Fibroblast of skin of left quadriceps (primary cell): ENCODE measurements at places on chromosomes 2 and 18.

DNA sequence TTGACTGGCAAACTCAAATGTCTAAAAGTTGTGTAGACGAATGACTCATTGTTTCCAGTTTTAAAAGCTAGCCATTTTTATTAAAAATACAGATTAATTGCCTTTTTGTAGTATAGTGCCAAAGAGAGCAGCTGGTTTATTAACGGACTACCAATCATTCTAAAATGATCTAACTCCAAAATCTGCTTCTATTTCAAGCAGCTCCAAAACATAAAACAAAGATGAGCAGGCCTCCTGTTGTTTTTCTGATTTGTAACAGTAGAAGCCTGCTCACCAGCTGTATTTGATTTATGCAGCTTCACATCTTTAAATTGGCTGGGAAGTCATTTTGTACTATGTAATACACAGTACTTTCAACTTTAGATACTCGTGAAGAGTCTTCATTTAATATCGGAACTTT lies 171.8 kb downstream of the UBR3 start:
- peak; percentile 42 for DNase-seq

GRCh38 chr2:98382739-98383138 lies 36.5 kb downstream of the CNGA3 start:
- no peak for DNase-seq

DNA sequence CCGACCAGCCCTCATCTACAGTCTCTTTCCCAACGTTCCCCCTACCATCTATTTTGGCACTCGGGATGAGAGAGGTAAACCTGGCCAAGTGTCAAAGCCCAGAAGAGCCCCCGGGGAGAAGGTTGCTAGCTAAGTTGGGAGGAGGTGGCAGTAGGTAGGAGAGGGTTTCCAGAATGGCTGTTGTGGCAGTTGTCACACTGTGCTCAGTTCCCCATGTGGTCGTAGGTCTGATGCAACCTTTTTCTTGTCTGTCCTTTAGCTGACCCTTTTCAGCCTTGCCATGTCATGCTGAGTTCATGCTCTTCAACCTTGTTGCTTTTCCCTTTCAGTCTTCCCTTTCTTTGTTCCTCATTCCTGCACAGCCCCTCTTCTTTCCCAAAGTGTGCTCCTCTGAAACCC lies 34.5 kb downstream of the TTLL4 start:
- no peak for DNase-seq

DNA sequence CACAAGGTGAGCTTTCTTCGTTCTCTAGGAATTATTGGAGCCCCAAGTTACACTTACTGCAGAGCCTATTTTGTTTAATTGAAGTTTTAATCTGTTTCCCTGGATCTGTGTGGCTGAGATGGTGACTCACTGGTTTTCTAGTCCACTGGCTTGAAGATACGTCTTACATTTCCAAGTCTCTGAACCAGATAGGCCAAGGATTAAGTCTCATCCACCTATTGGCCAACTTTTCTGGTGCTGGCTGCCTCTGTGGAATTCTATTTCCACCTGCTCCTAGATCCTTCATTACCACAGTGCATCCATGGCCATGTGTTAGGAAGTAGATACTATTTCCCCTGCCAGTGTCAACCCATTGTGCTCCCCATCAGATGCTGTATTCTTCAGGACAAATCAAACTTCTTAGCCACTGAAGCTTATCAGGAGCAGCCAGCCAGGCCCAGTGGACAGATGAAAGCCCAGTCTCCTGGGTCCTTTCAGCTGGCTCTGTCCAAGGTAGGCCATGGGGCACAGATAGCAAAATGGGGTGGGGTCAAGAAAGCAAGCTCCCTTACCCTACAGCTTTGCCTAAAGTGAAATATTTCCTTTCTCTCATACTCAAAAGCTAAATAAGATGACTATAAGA lies 198.8 kb upstream of the TCF4 start:
- DNase-seq, result no peak

DNA sequence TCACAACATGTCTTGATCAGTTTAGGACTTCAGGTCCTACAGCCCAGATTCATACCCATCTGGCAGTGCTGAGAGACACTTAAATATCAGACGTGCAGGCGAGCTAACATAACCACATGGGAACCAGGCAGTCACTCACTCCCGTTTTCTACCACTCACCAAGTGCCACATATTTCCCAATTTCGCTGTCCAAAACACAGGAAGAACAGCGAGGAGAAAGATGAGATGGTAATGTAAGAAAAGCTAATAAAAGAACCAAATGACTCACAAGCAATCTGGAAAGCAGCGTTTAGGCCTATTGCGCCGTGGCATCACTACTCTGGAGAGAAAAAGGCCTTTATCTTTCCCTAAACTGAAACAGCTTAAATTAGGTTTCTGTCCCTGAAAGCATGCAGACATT lies 647.8 kb upstream of the SLC39A10 start:
- peak; percentile 57 for DNase-seq

- no peak for DNase-seq
Observed at GRCh38 chr18:58015065-58015780, 28.8 kb upstream of the NEDD4L start.

GRCh38 chr2:47897883-47898731 lies 8.2 kb downstream of the FBXO11 start:
- no peak for DNase-seq

DNA sequence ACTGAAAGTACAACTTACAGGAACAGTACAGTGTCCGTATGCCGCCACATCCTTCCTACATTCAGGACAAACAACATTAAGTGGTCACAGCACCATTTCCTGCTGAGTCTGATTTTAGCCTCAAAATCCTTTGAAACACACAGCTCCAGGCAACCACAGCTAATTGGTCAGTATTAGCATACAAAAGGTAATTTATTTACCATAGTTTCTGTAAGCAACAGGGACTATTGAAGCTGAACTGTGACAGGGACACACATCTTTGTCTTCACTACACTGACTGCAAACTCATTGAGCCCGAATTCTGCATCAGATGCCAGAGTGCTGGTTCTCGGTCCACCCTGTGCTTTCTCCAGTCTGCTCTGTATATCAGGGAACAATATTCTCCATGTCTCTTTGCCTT lies 151.8 kb downstream of the ST6GAL2 start:
- no peak for DNase-seq

- DNase-seq, result no peak
Observed at GRCh38 chr18:10814336-10814735, 288.5 kb downstream of the NAPG start.

DNA sequence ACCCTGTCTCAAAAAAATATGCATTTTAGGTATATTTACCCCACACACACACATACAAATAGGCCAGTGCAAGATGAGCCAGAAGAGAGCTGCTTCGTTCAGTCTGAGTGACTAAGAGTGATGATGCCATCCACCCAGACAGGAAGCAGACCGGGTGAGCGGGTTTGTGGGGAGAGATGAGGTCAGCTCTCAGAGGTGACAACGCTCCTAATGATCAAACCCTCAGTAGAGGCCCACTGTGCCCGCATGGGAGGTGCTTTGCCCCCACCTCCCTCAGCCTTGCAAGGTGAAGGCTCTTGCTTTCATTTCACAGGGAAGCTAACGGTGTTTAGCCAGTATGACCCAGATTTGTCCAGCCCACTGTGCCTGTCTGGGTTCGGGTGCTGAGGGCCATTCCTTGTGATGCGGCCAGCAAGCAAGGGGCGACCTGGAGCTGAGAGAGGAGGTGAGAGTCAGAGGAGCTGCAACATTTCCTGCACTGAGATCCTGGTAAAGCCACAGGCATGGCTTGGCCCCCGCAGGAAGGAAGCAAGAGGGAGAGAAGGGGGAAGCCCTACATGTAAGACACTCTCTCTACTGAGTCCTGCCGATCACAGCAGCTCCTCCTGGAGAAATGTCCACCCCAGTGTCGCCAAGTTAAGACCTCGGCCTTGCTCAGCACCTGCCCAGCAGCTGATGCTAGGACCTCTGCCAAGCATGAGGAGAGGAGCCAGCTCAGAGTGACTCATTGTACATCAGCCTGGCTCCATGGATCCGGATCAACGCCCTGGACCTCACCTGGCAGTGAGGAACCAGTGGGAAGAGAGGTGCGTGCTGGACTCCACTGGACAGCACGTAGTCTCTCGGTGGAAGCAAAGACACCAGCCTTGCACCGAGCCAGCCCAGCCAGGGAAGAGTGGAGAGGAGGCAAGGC lies 37.0 kb downstream of the NIFK start:
- peak; percentile 24 for DNase-seq

- no peak for DNase-seq
Observed at GRCh38 chr2:169222665-169223064, 139.7 kb downstream of the LRP2 start.

- no peak for DNase-seq
Observed at GRCh38 chr2:159714247-159714930, 2.1 kb downstream of the MARCHF7 start.

- DNase-seq, result no peak
Observed at GRCh38 chr2:127054604-127054930, 52.4 kb downstream of the BIN1 start.

DNA sequence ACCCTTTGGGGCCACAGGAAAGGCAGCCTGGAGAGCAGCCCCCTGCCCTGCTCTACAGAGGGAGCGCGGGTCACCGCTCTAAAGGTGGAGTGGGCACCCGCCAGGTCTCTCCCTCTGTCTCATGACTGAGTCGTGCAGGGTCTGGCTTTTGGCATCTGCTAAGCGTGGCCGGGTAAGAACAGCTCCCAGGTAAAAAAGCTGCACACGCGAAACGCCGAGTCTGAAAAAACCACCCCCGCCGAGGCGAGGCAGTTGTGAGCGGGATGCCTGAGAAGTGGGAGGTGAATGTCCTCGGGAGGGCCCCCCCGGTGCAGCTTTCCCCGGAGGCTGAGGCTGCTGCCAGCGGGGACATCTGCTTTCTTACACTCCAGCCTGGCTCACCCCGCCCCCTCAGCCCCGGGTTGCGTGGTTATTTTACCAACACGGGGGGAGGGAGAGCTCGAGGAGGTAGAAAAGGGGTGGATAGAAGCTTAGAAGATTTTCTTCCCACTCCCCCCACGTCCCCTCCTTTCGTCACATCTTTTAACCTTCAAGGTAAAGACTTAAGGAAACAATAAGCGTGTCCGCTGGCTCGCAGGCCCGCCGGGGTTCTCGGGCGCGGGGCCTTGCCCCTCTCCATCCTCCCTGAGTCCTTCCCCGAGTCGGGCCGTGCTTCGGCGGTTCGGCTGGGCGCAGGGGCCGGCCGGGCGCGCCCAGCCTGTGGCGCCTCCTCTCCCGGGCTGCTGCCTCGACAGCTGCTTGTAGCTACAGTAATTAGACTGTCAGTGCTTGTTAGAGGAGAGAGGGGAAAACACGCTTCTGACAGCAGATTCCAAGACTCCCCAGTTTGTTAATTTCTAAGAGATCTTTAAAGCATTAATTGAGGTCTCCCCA lies 70.6 kb upstream of the PSMD14 start:
- no peak for DNase-seq

DNA sequence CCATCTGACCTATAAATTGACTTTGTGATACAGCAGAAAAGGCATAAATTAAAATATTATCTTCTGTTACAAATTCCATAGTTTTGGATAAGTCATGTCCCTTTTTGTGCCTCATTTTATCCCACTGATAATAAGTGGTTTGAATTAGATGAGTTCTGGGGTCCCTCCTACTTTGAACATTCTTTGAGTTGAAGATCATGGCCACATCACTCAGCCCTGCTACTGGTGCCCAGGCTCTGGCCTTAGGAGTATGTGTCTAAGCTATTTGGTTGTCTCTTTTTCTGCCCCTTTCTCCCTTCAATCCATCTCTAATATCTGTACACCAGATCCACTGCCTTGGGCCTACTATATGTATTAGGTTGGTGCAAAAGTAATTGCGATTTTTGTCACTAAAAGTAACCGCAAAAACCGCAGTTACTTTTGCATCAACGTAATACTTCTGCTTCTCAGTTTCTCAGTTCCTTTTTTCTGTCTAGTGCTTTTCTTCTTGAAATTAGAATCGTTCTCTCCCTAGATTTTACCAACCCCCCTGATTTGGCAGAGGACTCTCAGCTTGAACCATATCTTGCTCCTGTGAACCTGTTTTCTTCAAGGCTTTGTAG lies 362.5 kb upstream of the TNP1 start:
- no peak for DNase-seq

DNA sequence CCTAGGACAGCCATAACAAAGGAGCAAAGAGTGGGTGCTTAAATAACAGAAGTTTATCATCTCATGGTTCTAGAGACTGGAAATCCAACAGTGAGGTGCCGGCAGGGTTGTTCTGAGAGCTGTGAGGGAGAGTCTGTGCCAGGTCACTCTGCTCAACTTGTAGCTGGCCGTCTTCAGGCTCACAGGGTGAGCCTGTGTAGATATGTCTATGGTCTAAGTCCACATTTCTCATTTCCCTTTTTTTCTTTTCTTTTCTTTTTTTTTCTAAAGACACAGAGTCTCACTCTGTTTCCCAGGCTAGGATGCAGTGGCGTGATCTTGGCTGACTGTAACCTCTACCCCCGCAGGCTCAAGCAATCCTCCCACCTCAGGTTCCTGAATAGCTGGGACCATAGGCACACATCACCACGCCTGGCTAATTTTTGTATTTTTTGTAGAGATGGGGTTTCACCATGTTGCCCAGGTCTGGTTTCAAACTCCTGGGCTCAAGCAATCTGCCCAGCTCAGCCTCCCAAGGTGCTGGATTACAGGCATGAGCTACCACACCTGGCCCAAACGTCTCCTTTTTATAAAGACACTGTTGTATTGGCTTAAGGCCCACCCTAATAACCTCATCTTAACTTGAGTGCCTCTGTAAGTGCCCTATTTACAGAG lies 142.2 kb downstream of the SP3 start:
- no peak for DNase-seq

GRCh38 chr2:151552287-151552686 lies 142.6 kb downstream of the RIF1 start:
- no peak for DNase-seq

- DNase-seq, result no peak
Observed at GRCh38 chr2:239370403-239370802, 30.4 kb downstream of the HDAC4 start.

GRCh38 chr2:230774348-230774951 lies 61.8 kb downstream of the CAB39 start:
- peak; percentile 68 for DNase-seq

DNA sequence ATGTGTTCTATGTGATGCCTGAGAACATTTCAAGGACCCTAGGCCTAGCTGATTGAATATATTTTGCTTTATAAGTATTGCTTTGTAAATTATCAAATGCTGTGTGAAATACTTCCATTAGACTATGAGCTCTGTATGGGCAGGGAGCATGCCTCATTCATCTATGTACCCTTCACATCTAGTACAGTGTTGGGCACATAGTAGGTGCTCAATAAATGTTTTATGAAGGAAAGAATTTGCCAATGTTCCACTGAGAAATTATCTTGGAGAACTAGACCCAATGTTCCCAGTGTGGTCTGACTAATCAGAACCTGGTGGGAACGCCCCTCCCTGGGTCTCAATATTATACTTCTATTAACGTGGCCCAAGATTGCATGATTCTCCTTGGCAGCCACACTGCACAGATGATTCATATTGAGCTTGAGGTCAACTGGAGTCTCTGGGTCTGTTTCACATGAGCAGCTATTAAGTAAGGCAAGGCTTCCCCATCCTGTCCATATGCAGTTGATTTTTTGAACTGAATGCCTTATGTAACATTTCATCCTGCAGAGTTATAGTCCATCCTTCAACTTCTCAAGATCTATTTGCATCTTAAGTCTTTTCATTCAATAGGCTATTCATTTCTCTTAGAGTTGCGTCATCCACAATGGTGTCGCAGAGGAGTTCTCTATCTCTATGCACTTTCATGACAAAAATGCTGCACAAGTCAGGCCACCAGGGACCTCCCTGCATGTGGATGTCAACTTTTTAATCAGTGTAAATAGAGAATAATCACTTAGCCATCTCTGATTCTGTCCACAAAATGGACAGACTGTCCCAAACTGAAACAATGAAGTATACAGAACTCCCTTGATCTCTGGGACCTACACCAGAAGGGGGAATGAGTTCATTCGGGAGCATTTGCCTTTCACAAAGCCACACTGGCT lies 257.6 kb downstream of the CYP26B1 start:
- DNase-seq, result peak; percentile 87
